ENCODE measurements at places on chromosomes 6 and 20.

DNA sequence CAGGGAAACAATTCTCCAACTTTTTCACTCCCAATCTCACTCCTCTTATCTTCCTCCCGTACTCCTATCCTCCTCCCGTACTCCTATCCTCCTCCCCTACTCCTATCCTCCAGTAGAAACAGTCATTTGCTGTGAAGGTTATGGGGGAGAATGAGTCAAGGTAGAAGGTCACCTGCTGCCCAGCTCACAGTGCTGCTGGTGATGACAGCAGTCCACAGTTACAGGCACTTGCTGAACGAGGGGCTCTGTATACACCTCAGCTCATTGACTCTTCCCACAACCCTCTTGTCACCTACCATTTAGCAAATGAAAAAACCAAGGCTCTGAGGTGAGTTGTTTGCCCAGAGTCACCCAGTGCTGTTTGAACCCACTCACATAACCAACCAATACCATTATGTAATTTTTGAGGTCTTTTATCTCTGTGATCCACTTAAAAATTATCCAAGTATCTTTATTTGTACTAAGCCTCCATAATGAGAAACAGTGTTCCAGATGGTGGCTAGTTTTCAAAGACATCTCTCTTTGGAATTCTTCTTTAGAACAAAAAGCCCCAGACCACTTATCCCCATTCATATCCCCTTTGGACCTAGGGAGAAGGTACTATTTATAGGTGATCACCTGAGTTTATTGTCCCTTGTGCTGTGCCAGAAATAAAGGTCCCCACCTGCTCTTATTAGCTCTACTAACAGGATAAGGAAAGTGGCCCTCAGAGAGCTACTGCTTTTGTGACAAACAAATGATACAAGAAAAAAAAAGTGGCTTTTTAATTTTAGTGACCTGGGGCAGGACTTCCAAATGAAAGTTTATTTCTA lies 53.2 kb downstream of the PTPN1 start:
- DNase-seq = no peak

- DNase-seq = no peak
Observed at GRCh38 chr6:156971153-156971885, 194.1 kb downstream of the ARID1B start.

DNA sequence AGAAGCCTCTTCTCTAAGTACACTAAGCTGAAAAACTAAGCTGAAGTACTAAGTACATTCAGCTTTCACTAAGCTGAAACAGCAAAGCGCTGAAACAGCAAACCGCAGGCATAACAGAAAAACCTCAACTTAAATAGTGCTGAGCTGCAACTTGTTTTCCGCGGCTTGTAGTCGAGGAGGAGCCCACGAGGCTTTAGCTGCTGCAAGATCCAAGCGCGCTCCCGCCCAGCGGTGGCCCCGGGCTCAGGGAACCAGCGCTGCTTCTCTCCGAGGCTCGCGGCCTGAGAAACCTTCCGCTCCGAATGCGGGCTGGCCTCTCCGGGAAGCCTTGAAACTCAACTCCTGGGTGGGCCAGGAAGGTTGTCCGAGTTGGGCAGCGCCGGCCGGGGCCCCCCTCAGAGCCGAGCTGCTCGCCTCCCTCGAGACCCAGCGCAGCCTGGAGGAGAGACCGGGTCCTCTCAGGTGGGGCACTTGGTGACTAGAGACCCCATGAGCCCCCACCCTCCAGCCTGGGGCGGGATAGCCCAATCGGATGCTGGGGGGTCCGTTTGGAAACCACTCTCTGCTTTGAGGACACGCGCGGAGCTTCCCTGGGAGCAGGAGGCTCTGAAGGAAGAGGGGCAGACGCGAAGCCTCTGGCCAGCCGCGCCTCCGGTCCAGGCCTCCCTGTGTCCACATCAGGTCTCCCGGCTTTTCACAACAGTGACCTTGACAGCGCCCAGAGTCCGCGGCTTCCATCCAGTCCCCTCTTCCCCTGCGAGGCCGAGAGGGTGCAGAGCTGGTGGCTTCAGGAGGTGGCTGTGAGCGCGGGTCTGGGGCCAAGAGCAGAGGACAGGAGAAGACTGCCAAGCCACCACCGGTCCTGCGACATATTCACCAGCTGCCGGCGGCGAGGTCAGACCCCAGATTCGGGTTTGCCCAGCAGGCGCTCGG lies 38.1 kb upstream of the HLA-E start:
- peak; percentile 26 for DNase-seq

DNA sequence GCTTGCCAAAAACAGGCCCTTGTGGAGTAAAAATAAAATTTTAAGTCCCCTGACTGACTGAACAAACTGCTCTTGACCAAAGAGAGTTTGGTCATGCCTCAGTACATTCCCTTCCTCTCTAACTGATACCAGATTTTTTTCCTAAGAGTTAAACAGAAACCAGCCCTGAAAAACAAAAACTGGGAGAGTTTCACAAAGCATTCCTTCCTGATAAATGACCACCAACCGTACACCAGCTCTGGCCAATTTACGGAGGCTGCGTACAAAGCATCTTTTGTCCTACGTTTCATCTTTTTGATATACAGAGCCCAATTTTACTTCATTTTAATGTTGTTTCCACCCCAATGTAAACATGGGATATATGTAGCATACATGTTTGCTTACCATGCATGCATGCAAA lies 477.4 kb upstream of the HTR1E start:
- DNase-seq = no peak

DNA sequence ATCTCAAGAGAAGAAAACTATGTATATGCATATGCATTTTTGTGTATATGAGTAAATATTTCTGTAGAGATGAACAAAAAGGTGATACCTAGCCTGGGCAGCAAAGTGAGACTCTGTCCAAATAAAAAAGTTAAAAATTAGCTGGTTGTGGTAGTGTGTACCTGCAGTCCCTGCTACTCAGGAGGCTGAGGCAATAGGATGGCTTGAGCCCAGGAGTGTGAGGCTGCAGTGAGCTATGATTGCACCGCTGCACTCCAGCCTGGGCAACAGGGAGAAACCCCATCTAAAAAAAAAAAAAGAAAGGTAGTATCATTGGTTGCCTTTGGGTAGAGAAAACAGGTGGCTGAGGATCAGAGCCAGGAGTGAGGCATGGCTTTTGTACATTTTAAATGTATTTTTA lies 50.9 kb downstream of the KLHL31 start:
- DNase-seq = no peak

DNA sequence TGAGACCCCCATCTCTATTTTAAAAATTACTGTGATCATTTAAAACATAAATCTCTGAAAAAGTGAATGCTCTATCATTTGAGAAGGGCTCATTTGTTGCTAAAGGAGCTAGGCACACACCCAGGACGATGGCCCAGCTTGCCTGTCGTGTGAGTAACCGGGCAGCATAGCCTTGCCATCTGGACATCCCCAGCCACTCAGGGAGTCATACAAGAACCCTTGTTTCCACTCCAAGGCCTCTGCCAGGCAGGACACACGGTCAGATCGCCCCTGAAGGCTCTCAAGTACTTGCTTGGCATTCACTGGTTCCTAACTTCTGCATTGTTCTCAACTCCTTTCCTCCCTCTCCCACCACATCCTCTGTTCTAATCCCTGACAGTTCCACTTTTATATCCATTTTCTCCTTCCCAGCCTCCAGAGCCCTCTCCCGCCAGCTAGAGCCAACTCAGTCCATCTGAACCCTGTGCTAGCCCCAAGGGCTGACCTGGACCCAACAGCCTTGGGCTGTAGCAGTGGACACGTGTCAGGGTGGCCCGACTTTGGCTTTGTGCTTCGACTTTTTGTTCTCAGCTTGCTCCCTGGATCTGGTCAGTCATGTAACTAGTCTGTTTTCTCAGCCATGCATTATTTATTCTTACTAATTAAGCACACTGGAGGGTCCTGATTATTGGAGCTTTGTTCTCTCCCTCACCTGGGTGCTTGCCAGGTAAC lies 15.7 kb upstream of the EZR start:
- no peak for DNase-seq

DNA sequence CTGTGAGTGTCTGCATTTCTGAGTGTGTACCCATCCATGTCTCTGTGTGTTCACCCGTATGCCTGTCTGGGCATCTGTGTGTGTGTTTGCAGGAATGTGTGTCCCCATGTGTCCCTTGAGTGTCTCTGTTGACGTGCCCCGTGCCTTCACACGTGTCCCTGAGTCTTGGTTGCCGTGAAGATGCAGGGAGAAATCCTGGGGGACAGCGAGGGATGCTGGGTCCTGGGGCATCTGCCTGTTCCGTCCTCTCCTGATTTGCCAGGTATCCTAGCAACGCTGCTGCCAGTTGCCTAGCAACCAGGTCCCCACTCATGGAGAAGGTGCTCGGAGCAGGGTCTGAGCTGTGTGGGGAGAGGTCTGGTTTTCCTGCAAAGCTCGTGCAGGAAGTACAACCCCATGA lies 6.0 kb upstream of the LKAAEAR1 start:
- peak; percentile 29 for DNase-seq

GRCh38 chr20:9028419-9028818 lies 40.5 kb upstream of the PLCB4 start:
- DNase-seq = no peak

DNA sequence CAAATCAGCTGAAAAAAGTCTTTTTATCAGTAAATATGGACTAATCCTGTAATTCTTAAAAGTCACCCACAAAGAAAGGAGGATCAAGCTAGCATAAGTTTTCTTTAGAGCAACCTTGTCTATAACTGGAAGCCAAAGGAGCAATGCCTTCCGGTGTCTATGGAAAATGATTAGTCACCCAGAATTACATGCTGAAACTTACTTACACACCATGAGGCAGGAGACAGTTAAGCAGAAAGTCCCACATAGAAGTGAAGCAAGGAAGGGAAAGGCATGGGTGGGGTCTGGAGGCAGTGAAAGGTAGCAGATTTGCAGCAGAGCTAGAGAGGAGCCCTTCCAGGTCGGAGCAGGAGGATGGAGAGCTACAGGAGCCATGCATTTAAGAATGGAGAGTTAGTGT lies 153.7 kb upstream of the RIPOR2 start:
- DNase-seq = no peak

DNA sequence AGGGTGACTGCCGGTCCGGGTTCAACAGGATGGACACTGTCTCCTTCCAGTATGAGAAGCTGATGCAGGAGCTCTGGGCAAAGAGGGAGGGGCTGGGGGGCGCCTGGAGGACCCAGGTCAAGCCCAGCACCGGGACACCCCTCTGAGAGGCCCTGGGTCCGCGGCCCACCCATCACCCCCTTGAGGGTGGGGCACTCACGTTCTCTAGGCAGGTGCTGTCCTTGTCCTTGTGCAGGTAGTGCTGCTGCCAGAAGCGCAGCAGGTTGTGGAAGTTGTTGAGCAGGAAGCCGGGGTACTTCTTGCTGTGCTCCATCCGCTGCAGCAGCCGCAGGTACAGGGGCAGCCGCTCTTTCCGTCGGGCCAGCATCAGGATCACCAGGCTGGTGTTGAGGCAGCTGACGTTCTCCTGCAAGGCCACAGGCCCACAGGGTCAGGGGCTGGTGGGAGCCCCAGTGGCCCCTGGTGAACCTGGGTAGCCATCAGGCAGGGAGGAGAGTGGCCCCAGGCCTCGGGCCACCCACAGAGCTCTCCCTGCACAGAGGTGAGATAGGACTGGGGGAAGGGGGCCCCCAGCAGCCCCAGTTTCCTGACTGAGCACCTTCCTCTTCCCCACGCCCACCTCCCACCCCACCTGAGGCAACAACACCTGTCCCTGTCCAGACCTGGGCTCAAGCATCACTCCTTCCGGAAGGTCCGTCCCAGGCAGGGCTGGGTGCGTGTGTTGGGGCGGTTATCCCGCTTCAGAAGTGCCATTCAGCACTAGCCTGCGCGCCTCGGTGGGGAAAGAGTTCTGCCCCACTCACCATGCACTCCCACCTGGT lies 47.8 kb downstream of the MYH7B start:
- no peak for DNase-seq

DNA sequence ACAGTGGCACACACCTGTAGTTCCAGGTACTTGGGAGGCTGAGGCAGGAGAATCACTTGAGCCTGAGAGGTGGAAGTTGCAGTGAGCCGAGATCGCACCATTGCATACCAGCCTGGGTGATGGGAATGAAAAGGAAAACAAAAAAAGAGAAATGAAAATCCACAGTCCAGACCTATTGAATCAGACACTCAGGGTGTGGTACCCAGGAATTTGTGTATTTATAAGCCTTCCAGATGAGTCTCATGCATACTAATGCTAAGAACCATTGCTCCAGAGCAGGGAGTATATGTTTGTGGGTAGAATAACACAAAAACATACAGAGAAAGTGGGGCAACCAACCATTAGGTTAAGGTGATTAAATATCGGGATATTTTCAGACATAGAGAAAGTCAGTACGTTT lies 36.1 kb upstream of the PLCB4 start:
- no peak for DNase-seq

DNA sequence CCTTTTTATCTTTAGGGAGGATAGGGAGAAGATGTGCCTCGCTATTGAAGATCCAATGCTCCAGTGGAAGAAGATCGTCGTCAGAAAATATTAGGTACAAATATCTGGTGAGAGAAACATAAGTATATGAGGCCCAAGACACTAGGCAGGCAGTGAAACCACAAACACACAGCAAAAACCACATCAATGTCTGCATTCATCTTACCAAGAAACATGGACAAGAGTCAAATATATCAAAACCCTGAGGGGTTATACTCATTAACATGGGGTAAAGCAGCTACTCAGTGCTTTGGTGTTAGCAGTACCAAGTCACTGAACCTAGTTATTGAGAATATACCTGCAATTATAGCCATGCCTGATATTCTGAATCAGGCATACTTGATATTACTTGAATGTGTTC lies 101.4 kb upstream of the FAM184A start:
- DNase-seq = no peak

GRCh38 chr6:98118397-98119045 lies 715.9 kb upstream of the POU3F2 start:
- DNase-seq = peak; percentile 5

DNA sequence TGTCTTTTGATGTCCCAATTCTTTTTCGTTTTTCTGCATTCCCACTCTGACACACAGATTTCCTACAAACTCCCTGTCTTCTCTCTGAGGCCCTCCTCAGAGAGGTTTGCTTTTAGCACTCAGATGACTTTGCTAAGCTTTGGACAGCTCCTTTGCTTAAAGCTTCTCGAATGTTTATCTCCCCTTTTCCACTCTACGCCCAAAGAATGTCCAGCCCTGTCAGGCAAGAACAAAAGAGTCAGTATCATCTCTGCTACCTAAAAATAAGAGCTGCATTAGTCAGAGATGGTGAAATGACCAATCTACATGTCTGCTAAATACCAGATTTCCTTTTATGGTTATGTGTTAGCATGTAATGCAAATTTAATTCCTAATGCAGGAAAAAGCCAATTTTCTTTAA lies 56.8 kb downstream of the PREP start:
- DNase-seq = no peak

GRCh38 chr20:62702013-62702300 lies 6.7 kb upstream of the NTSR1 start:
- DNase-seq = no peak

DNA sequence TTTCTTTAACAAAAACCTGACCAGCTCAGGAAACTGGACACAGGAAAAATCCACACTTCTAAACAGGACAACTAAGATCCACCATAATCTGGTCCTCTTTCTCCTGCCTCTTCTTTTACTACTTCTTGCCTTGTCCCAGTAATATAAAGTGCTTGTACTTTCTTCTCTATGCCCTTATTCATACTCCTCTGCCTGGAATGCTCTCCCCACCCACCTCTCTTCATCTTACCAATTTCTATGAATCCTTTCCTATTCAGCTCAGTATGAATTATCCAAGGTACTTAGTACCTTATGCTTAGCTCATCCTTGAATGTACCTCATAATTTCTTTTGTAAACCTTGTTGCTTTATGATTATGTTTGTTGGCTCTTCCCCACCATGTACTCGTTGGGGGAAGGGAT lies 159.4 kb downstream of the CDK19 start:
- no peak for DNase-seq

Measured in nucleus accumbens (tissue), 56 donors.